Sigmoid colon (tissue), 7 donors: ENCODE measurements at places on chromosomes 4 and X. TPM values are rescaled to one million over a fixed set of nuclear protein-coding genes. Genes with fewer than 3 reads are reported as not detected.

DNA sequence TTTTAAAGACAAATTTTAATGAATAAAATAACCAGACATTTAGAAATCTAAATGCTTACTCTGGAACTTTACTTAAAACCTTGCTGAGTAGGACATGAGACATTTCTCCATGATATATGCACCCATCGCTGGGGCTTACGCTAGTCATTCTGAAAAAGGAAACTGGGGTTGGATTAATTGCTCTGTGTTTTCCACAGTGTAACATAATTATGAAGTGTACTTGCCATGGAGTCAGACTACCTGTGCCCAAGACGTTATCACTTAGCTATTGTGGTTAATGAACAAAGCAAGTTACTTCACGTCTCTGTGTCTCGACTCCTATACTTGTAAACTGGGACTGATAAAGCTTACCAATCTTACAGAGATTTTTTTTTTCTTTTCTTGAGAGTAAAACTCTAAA lies 47.8 kb downstream of the SHISA3 start:
- no peaks in the 10 kb centered on the region for H3K27me3 ChIP-seq
- no peaks in the 10 kb centered on the region for H3K4me1 ChIP-seq
- no peak overlapping the region for H3K4me3 ChIP-seq

The DGKK gene
- total RNA-seq: not detected

- no peak overlapping the region for H3K4me3 ChIP-seq
- H3K27ac ChIP-seq: peak overlapping the region; percentile 74
- H3K36me3 ChIP-seq: no peaks in the 10 kb centered on the region
These were observed 13.0 kb downstream of the FGD1 start for GRCh38 chrX:54482839-54483593.

The MID1 gene
- 77.5 TPM for total RNA-seq

DNA sequence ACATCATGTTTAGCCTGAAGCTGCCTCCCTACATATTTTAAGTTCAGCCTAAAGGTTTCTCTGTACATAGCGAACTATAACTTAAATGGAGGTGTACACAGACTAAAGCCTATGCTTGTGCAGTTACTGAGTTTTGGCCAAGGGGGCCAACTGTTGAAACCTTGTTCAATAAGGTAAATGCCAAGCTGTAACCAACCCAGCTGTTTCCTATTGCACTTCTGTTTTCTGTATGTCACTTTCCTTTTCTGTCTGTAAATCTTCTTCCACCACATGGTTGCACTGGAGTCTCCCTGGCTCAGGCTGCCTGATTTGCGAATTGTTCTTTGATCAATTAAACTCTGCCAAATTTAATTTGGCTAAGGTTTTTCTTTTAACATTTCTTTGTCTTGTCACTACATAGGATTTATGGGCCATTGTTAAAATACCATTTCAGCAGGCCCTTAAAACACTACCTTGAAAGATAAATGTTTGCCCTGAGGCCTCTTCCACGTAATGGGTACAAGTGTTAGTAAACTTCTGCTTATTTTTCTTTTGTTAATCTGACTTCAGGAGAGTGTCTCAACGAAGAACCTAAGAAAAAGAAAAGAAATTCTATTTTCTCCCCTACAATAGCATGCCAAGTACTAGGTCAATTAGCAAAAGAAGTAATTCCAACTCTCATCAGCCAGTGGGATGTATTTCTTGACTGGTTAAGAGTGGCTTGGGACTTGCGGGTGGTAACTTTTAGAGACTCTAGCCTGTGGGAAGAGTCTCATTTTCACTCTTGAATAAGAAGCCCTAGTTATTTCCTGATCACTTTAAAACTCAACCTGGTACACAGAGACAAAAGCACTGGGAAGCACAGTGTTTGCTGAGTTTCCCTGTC lies 45.7 kb upstream of the PRSS12 start:
- H3K27ac ChIP-seq: no peak overlapping the region
- H3K4me1 ChIP-seq: no peaks in the 10 kb centered on the region
- H3K4me3 ChIP-seq: no peak overlapping the region
- no peak for DNase-seq
- H3K27me3 ChIP-seq: no peaks in the 10 kb centered on the region
- H3K36me3 ChIP-seq: no peaks in the 10 kb centered on the region

The RADX gene
- 5.1 TPM for total RNA-seq

The BEND2 gene
- not detected for total RNA-seq

The GC gene
- total RNA-seq: not detected

DNA sequence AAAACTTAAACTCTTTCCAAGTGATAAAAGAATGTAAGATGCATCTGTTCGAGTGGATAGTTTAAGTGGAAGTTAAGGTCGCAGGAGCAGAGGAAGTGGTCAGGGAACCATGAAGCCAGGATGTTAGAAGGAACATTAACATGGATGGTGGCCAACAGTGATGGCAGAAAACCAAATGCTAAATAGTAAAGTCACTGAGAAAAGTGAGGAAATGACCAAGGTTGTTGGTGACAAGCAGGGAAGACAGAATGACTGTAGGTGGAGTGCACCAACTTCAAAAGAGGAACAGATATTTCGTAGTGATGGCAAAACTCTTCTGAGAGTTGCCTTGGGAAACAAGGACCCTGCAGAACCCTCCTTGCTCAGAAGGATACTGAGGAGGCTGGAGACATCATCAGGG lies 226.2 kb downstream of the PALLD start:
- no peaks in the 10 kb centered on the region for H3K4me1 ChIP-seq
- no peak overlapping the region for H3K4me3 ChIP-seq
- H3K36me3 ChIP-seq: no peaks in the 10 kb centered on the region
- H3K27me3 ChIP-seq: no peaks in the 10 kb centered on the region
- H3K27ac ChIP-seq: peak overlapping the region; percentile 3

DNA sequence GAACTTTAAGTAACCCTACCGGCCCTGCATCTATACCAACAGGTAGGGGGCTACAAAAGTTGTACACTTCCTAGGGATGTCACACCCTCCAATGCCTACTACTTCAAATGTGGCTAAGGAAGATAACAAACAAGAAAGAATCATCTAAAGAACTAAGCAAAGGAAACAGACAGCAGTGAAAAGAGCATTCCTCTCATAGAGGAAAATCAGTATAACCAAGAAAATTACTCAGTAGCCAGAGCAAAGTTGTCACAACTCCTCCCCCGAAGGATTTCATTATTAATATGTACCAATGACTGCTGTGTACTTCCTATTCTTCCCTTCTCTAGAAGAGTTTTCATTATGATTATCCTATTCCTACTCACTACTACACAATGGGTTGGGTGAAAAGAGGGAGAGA lies 12.6 kb downstream of the ANKRD17 start:
- no peaks in the 10 kb centered on the region for H3K36me3 ChIP-seq
- H3K27me3 ChIP-seq: no peaks in the 10 kb centered on the region
- peaks cover 17% of the 10 kb centered on the region for H3K4me1 ChIP-seq
- H3K27ac ChIP-seq: no peak overlapping the region
- no peak for DNase-seq
- H3K4me3 ChIP-seq: no peak overlapping the region

- peaks cover 24% of the 10 kb centered on the region for H3K4me1 ChIP-seq
- peaks cover 4% of the 10 kb centered on the region for H3K36me3 ChIP-seq
- peak overlapping the region; percentile 68 for H3K4me3 ChIP-seq
- no peaks in the 10 kb centered on the region for H3K27me3 ChIP-seq
These were observed 891 bp downstream of the CISD2 start for GRCh38 chr4:102869569-102870197.

- H3K4me1 ChIP-seq: peaks cover 6% of the 10 kb centered on the region
- H3K27me3 ChIP-seq: no peaks in the 10 kb centered on the region
- no peak overlapping the region for H3K27ac ChIP-seq
- no peaks in the 10 kb centered on the region for H3K36me3 ChIP-seq
- DNase-seq: no peak
- no peak overlapping the region for H3K4me3 ChIP-seq
These were observed 29.6 kb downstream of the HERC3 start for GRCh38 chr4:88621763-88622327.

- peaks cover 4% of the 10 kb centered on the region for H3K4me1 ChIP-seq
- H3K27ac ChIP-seq: no peak overlapping the region
- H3K36me3 ChIP-seq: peaks cover 10% of the 10 kb centered on the region
- no peaks in the 10 kb centered on the region for H3K27me3 ChIP-seq
- H3K4me3 ChIP-seq: no peak overlapping the region
- no peak for DNase-seq
These were observed 60.5 kb downstream of the ELF4 start for GRCh38 chrX:130049821-130050220.

- H3K4me3 ChIP-seq: no peak overlapping the region
- no peaks in the 10 kb centered on the region for H3K4me1 ChIP-seq
- no peak overlapping the region for H3K27ac ChIP-seq
- no peaks in the 10 kb centered on the region for H3K36me3 ChIP-seq
- no peaks in the 10 kb centered on the region for H3K27me3 ChIP-seq
These were observed 12.2 kb downstream of the SLITRK4 start for GRCh38 chrX:143623657-143624056.

The SSX1 gene
- not detected for total RNA-seq

DNA sequence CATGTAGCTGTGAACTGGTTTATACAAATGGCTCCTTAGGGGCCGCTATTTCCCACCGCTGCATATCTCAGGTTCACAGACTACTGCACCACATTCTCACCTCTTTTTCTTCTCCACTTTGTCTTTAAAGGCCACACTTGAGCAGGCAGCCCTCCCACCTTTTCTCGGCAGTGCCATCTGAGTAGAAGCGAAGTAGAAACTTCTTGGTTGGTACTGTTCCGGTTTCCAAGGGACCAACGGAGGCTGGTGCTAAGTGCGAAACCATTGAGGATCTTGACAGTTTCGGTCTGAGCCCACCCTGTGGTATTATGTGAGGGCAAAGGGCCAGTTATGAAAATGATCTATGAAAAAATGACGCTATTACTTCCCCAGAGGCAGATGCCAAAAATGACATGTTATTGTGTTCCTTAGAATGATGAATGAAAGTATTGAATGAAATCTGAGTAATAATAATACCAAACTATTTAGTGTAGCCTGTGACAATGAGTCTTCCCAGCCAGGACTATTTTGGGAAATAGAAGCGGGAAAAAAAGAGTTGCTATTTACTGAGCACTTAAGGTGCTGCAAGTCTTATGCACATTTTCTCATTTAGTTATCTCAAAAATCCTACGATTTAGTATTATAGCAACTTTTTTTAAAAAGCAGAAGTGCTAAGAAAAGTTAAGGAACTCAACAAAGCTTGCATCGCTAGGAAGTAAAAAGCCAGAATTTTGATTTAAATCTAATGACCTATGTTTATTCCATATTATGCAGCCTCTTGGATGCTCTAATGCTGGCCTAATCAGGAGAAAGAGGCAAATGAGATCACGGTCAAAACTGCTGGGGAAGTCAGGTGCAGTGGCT lies 29.6 kb upstream of the CHRNA9 start:
- no peaks in the 10 kb centered on the region for H3K36me3 ChIP-seq
- peak; percentile 26 for DNase-seq
- H3K27me3 ChIP-seq: no peaks in the 10 kb centered on the region
- H3K4me3 ChIP-seq: no peak overlapping the region
- no peak overlapping the region for H3K27ac ChIP-seq
- H3K4me1 ChIP-seq: no peaks in the 10 kb centered on the region

- DNase-seq: no peak
- H3K4me1 ChIP-seq: no peaks in the 10 kb centered on the region
These were observed 123.2 kb upstream of the LNX1 start for GRCh38 chr4:53714236-53715140.

The CENPVL1 gene
- total RNA-seq: not detected

- H3K27ac ChIP-seq: no peak overlapping the region
- no peak for DNase-seq
- H3K4me1 ChIP-seq: no peaks in the 10 kb centered on the region
- H3K36me3 ChIP-seq: no peaks in the 10 kb centered on the region
- H3K4me3 ChIP-seq: no peak overlapping the region
These were observed 964 bp upstream of the GPR82 start for GRCh38 chrX:41722816-41723618.

The GPR173 gene
- 5.6 TPM for total RNA-seq

The OTUD6A gene
- not detected for total RNA-seq

DNA sequence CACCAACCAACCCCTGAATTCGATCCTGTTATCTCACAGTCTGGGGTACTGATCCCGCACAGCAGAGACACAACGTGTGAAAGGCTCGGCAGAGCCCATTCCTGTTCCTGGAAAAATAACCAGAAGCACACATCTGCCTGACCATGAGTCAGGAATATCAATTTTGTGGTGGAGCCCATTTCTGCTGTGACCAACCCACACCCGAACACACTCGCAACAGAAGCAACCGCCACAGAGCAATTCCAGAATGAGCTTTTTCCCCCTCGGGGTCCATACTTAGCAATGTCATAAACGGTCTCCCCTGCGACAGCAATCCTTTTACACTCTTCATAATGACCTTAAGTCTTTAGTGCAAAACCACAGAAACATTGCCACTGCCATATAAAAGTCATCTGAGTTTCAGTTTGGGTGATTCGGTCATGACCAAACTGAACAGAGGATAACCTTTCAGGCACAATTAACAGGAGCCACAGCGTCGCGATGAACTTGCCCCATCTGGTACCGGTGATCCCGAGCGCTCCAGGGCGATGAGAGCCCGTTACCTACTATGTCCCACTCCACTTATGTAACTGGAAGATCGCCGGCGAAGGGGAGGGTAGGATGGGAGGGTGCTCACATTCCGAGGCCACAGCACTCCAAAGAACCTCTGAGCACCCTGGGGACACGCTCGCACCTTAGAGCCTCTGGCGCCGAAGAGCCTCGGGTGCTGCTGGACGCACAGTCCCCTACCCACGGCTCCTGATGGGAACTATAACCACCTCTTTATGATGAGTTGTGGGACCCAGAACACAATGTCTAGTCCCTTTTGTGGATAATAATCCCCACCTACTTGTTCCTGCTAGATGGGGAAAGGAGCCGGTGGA lies 1.1 kb downstream of the MECP2 start:
- no peaks in the 10 kb centered on the region for H3K4me1 ChIP-seq
- H3K27ac ChIP-seq: peak overlapping the region; percentile 98
- no peaks in the 10 kb centered on the region for H3K27me3 ChIP-seq
- peak overlapping the region; percentile 76 for H3K4me3 ChIP-seq
- no peaks in the 10 kb centered on the region for H3K36me3 ChIP-seq
- DNase-seq: no peak

DNA sequence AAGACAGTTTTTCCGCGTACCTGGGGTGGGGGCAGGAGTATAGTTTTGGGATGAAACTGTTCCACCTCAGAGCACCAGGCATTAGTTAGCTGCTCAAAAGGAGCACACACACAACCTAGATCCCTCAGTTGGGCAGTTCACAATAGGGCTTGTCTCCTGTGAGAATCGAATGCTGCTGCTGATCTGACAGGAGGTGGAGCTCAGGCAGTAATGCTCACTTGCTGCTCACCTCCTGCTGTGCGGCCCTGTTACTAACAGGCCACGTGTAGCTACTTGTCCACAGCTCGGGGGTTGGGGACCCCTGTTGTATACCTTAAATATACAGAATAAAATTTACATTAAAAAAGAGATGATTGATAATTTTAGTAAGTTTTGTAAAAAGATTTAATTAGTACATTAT lies 191.5 kb downstream of the SLC7A11 start:
- H3K27ac ChIP-seq: no peak overlapping the region
- peaks cover 13% of the 10 kb centered on the region for H3K4me1 ChIP-seq
- no peak overlapping the region for H3K4me3 ChIP-seq
- H3K27me3 ChIP-seq: no peaks in the 10 kb centered on the region
